ENCODE measurements at places on chromosomes 3 and 15.

GRCh38 chr15:50813865-50814264 lies 48.4 kb upstream of the SPPL2A start:
- no peak for DNase-seq

DNA sequence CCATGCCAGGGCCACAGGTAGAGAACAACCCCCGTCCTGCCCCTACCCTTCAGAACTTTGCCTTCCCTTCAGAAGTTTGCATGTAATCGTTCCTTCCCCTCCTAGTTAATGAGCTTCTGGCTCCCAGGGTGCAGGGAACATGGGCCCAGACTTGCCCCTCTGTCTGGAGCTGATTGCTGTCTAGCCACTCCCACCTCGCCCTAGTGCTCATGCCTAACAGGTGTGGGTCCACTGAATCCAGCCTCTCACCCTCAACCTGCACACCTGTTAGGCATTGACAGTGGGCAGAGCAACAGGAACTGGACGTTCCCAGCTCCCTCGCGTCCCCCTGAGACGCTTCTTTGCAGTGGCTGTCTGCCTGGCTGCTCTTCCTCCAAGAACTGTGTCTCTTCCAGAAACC lies 40.3 kb downstream of the WNT5A start:
- no peak for DNase-seq

DNA sequence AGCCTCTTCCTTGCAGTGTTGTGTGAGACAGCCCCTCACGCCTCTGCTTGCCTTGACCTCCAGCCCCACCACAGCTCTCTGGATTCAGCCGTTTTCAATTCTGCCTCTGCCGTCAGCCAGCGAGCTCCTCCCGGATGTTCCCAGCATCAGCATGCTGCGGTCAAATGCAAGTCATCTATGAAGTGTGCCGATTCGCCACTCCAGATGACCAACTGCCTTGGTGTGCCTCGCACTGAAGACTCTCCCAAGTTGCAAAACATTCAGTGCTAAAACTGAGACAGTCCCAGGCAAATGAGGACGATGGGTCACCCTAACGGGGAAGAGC lies 30.6 kb upstream of the RASA2 start:
- DNase-seq: no peak

GRCh38 chr15:25710184-25710583 lies 152.9 kb downstream of the ATP10A start:
- DNase-seq: peak; percentile 40

- DNase-seq: no peak
These were observed 384.8 kb upstream of the SEMA6D start for GRCh38 chr15:47332481-47332880.

DNA sequence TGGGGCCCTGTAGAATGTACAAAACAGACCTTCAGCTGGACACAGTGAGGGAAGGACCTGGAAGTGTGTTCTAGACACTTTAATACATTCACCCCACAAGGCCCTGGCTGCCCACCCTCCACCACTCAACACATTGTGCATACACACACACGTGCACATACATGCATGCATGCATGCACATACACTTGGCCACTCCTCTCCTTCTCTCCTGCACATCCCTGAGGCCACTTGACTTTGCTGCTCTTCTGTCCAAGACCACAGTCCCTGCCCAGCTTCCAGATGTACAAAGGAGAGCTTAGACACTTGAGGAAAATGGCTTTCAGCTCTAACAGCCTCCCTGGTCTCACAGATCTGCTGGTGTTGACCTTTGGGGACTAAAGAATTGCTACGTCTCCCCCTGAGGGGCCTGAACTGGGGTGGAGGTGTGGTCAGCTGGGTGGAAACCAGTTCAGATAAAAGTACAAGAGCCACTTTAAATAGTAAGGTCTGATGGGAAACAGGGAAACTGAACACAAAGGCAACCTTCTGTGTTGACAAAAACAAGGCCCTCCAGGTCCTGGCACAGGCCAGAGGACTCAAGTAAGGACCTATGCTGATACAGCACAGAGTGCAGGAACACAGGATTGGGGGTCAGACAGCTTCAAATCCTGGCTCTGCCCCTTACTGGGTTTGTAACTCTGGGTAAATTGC lies 24.8 kb upstream of the NOX5 start:
- DNase-seq: no peak

- no peak for DNase-seq
These were observed 5.1 kb downstream of the PSTPIP1 start for GRCh38 chr15:76999996-77000395.

DNA sequence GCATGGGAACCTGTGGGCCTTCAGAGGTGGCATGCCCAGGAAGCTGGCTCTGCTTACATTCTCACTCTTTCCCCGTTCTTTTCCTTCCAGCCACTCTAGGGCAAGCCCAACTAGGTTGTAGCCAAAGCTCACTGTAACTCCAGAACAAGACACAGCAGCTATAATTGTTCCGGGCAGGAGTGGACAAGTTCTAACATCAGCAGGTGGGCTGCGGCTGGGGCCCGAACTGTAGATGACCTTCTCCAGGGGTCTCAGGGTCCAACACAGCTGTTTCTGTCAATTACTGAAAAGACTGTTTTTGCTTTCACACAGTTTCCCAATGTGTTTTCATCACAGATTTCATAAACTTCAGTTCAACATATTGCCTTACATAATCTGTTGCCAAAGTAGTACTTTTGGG lies 11.5 kb downstream of the RASGRP1 start:
- DNase-seq: no peak

GRCh38 chr3:111829023-111829422 lies 30.0 kb upstream of the PHLDB2 start:
- DNase-seq: no peak

DNA sequence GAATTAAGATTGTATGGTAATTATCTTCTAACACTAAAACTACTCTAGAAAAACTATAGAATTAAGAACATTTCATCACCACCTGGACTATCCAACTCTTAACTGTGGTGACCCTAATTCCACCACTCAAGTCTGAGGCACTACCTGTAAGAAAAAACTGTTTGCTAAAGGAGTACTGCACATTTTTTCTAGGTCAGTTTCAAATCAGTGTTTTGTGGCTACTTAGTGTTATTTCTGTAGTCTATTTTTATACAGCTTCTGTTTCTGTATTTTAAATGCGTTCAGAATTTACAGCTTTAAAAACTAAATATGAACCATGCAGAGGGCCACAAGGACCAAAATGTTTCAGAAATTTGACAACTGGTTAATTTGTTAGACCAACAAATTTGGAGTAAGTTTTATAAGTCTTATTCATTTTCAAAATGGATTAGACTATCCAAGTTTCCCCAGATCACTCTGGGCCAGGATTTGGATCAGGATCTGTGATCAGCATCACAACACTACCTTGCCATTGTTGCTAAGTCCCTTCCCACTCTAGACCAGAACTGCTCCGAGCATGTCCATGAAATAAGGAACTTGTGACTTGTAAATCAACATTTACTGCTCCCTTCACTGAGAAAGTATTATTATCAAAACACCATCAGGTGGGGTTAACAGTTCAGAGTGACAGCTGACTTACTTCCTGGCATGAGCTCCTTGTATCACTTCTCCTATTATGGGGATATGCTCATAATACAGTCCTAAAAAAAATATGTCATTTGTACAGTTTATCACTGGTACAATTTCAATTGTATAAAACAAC lies 8.6 kb downstream of the GLT8D1 start:
- DNase-seq: no peak

- DNase-seq: no peak
These were observed 5.5 kb upstream of the RNF111 start for GRCh38 chr15:58981808-58982475.

- DNase-seq: no peak
These were observed 23.8 kb upstream of the TM2D3 start for GRCh38 chr15:101675796-101676582.

DNA sequence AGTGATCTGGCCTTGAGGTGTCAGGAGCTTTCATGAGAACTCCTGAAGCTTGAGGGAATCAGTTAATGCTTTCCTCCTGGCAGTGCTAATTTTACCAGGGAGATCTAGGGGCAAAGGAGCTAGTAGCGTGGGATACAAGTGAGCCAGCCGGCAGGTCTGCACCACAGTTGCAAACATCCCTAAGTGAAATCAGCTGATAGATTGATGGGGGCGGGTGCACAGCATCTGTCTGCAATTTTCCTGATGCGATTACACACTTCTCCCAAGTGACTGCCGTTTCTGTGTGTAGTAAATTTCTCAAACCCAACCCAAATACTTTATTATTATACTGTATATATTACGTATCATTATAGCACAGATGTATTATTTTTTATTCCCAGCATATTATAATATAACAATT lies 304.5 kb downstream of the AGBL1 start:
- DNase-seq: no peak

- DNase-seq: no peak
These were observed 66.2 kb downstream of the MCTP2 start for GRCh38 chr15:94297558-94297957.

DNA sequence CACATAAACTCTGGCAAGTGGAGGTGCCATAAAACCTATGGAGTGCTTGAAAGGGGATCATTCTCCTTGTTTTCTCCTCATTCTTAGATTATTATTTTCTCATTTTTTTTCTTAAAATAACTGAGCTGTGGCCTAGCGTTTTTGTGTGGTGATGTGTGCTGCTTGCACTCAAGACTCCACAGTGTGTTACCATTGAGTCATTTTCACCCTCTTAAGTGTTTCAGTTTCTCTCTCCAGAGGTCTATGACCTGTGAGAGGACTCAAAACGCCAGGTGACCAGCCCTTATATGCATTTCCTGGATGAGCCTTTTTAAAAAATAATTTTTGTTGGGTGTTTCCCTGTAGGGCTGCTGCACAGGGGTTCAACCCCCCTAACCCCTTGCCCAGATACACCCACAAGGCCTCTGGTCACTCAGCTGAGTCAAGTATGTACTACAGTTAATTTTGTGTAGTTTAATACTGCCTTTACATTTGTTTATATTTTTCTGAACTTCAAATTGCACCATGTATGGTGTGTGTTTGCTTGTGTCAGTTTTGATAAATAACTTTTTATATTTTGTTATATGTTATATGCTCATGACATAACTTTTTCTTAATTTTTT lies 15.4 kb upstream of the BTLA start:
- DNase-seq: no peak

DNA sequence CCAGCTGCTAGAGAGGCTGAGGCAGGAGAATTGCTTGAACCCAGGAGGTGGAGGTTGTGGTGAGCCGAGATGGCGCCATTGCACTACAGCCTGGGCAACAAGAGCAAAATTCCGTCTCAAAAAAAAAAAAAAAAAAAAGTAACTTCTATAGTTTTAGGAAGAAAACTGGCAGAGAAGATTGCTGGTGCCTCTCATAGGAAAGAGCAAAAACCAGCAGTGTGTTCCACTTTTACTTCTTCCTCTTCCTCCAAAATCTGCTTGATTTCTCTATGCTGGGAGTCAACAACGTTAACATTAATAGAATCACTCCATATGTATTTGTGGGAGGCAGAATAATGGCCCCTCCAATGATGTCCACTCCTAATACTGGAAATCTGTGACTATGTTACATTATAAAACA lies 12.5 kb upstream of the NR1D2 start:
- DNase-seq: no peak

GRCh38 chr3:54986294-54986693 lies 58.4 kb upstream of the LRTM1 start:
- no peak for DNase-seq

DNA sequence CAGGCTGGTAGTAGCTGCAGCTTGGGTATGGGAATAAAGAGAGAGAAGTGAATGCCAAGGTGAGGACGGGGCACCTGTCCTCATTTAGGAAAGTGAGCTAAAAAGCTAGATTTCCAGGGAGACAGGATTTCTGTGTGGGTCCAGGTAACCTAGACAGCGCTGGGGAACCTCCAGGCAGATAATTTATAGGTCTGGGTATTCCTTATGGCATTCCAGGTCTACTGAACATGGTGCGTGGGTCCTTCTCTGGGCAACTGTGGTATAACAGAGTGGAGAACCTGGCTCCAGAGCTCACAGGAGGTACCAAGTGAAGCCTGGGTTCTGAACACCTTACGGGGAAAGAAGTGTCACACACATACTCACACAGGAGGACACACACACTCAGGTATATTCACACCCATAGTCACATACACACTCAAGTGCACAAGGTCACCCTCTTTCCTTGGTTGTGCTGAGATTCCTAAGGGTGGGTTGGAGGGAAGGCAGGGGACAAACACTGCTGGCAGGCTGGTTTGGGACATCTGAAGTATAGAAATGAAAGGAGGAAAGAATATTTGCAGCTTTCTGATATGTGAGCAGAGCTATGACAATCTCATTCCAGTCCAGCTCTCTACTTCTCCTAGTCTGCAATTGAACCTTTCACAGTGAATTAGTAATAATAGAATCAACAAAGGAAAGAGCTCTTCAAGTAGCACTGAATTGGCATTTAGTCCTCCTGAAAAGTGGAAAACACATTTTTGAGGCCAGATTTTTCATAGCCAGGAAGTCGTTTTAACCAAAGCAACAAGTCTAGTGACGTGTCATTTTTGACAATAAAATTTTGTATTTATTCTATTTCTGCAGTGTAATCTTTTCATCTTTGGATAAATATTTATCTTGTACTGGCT lies 37.4 kb upstream of the ITGA11 start:
- no peak for DNase-seq

GRCh38 chr3:59654123-59654479 lies 604.3 kb upstream of the CFAP20DC start:
- DNase-seq: no peak

DNA sequence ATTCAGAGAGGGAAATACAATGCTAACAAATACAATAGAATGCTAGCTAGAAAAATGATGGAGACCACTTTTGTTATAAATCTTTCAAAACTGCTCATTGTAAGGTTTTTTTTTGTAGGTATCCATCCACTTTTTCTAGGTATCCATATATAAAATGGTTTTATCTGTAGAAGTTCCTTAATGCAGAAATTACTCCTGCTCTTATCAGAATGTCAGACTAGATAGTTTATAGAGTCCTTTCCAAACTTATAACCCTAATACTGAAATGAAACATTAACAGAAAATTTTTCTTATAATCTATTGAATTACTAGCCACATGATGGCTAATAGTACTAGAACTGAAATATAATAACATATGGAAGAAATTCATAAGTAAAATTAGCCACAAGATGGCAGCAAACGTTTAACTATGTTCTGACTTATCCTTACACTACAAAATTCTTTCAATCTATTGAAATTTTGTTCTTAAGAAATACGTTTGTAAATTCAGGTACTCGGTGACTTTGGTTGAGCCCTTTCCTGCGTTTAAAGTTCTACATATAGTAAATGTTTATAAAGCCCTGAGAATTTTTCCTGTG lies 58.5 kb downstream of the ECT2 start:
- no peak for DNase-seq

DNA sequence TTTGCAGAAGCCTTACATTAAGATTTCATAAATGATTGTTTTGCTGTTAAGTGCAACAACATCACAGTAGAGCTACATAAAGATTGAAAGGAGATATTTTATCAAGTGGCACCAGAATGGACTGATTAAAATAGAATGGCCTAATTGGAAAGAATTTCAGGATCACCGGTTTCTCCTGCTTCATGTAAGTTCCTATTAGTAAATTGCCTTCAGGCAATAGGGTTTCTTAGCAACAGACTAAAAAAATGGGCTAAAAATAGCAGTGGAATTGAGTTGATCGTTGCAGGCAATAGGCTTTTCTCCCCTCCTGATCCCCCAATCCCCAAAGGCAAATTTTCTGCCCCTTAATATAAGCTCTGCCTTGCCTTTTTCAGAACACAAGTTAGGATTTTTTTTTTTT lies 917 bp downstream of the LNP1 start:
- DNase-seq: no peak

GRCh38 chr3:81749265-81749664 lies 12.2 kb downstream of the GBE1 start:
- DNase-seq: no peak
